ENCODE measurements at places on chromosomes 5 and 9. TPM values are rescaled to one million over a fixed set of nuclear protein-coding genes. Genes with fewer than 3 reads are reported as not detected.

DNA sequence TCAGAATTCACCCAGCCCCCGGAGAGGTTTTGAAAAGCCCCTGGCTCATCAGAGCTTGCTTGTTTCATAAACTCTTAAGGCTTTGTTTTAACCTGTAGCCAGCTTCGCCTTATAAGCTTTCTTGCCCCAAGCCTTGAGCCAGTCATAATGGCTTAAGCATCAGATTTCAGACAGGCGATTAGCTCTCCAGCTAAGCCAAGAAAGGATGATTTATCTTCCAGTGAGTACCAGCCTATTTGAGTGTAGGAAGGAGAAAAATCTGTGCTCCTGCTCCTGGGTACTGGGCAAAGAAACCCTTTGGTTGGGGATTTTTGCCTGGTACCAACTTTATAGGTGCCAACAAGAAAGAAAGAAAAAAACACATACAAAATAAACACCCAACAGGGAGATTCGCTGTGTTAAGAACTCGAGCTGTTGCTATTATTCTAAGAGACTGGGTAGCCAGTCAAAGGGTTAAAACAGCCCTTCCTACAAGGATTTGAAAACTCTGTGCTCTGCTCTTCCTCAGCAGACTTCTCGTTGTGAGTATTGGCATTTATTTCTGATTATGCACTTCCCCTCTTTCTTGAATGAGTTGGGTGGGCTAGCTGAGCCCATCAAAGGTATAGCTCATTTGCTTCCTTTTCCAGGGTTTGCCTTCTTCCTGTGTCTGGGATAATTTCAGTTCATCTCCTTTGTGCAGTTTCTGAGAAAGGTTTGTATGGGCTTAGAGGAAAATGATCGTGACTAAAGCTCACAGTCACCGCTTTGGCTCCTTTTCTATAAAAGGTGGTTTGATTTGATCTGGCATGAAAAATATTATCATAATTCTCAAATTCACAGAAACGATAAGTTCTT lies 157.2 kb upstream of the DMRT1 start:
- no peak for DNase-seq

Gene IFNK
- not detected for total RNA-seq

DNA sequence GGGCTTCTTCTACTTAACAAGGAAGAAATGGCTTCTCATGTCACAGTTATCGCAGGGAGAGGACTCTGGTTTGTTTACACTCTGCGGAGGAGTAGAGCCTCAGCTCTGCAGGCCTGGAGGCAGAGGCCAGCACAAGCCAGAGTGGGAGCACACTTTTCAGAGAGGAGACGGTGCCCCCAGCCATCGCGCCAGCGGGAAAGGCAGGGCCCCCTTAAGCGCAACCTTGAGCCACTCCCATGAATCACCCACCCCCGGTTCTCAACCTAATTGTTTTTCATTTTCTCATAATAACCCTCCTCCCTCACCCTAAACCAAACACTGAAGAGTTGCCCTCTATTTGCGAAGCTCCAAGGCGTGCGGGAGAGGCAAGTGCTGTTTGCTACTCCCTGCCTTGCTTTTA lies 208.4 kb upstream of the TBCA start:
- DNase-seq, result no peak

Gene PTBP3
- 118 TPM for total RNA-seq

DNA sequence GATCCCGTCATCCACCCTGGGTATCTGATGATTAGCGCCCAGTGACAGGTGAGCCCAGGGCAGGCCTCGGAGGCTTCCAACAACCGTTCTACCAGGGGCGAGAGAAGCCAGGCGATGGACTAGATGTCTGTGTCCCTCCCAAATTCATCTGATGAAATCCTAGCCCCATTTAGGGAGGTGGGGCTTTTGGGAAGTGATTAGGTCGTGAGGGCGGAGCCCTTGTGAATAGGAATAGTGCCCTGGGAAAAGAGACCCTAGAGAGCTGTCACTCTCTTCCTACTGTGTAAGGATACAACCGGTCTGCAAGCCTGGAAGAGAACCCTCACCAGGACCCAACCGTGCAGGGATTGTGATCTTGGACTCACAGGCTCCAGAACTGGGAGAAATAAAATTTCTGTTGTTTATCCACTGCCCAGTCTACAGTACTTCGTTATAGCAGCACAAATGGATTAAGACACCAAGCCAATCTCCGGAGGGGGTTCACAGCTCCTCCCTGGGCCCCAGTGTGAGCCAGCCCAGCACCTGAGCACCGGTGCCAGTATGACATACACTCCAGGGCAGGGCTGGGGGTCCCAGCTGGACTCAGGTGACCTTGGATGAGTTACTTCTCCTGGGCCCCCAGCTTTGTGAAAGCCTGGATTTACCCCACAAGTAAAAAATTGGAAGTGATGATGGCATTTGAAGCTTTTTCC lies 162.2 kb downstream of the DAB2IP start:
- no peak for DNase-seq

GRCh38 chr5:160445132-160445531 lies 23.5 kb downstream of the PTTG1 start:
- no peak for DNase-seq

DNA sequence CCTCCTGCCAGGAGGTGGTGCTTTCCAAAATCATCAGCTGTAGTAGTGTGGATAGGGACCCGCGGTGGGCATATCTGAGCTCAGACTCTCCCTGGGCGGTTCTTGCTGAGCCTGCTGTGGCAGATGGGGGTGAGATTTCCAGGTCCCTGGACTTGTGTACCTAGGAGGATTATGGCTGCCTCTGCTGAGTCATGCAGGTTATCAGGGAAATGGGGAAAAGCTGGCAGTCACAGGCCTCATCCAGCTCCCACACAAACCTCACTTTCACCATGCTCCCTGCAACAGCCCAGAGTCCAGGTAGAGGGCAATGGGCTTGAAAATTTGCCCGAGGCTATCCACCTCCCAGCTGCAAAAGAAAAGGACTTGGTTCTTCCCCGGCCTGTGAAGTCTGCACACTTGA lies 23.4 kb upstream of the MAMDC2 start:
- DNase-seq, result no peak

DNA sequence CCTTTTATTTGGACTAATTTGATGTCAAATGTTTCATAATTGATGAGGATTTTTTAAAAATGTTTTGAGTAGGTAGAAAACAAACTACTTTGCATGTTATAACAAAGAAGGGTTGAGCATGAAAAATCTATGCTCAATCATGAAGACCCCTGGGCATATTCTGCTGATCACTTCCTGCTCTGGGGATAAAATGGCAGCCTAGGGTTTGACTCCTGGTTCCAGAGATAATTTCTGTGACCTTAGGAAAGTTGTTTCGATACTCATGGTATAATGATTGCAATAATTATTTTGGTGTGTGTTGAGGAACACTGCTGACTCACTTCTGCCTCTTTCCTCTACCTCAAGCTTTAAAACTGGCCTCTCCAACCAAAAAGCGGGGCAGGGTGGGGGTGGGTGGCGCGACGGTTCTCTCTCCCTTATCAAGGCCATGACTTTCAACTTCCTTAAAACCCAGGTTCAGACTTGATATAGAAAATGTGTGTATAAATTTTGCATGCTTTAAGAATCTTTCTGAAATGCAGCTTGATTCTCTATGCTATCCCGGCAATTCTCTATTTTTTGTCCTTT lies 6.0 kb upstream of the PIP5K1B start:
- no peak for DNase-seq

Gene WWC1
- total RNA-seq, result 1.5 TPM

DNA sequence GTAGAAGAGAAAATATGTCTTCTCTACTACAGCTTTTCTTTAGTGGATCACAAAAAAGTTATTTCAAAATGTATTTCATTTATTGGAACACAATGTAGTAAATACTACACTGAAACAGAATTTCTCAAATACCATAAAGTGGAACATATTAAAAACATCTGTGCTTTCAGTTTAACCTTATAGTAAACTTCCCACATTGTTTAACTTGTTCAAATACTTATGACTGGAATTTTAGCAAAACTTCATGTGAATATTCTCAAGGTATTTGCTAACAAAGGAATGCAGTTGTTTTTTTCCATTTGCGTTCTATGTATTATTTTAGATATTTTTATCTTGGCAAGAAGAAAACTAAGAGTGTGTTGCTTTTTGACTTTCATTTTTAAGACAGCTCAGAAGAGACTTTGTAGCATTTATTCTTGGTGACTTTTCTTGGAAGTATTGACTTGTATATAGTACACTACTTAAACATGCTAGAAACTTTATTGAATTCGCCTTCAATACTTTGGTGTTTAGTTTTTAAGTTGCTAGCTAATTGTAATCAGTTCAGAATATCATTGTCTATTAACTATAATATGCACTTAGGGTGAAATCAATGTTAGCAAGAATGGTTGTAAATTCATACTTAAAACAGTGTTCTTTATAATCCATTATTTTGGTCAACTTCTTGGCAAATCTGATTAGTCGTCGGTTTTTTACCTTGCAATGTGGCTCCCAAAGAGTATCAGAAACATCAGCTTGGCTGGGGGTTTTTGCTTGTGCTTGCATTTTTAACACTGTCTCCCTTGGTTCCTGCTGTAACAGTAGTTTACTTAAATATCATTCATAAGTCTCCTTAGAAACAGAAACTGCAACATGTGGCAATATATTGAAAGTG lies 5.0 kb upstream of the RHOBTB3 start:
- no peak for DNase-seq

Gene FCN2
- total RNA-seq, result not detected

GRCh38 chr9:114000063-114000454 lies 78.0 kb downstream of the AMBP start:
- DNase-seq, result no peak

Gene COL15A1
- total RNA-seq, result not detected

DNA sequence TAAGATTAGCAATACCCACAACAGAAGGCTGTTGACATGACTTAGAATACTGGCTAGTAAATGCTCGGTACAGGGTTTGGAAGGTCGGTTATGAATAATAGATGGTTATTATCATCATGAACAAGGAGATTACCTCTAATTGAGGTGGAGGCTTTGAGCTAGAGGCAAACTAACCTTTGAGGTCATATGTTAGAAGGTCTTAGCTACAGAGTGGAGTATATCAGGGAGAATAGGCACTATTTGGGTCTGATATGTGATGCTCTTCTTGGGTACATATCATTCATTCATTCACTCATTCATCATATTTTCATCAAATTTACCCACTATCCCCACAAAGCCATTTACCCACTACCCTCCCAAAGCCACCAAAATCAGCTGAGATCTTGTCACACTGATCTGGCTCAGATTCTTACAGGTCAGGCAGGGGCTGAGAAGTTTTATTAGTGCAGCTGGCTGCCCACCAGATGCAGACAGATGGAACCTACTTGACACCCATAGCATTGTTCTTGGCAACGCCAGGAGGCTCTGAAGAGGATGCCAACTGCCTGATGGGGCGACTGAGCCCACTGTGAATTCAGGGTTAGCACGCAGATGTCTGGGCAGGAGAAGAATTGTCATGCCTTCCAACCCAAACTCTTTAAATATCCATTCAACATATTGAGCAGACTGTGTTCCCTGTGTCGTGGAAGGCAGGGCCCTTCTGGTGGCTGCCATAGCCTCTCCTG lies 90.2 kb upstream of the SH3PXD2B start:
- DNase-seq, result no peak

DNA sequence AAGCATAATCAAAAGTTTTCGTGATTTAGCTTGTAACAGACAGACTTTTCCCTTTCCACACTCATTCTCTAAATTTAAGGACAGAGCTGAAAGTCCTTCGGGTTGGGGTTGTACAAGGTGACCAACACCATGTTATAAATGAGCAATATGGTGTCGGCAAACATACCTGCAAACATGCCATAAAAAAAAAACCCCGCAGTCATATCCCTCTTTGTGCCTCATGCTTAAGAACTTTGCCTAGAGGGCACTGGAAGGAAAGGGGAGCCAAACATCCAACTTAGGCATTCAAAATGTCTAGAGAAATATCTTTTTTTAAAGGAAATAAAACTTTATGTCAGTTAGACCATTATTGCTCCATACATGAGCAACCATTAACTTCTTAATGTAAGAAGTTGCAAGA lies 73.2 kb downstream of the TLE1 start:
- DNase-seq, result no peak

Gene EQTN
- total RNA-seq, result not detected

GRCh38 chr5:26148569-26149107 lies 889.7 kb downstream of the CDH9 start:
- no peak for DNase-seq

DNA sequence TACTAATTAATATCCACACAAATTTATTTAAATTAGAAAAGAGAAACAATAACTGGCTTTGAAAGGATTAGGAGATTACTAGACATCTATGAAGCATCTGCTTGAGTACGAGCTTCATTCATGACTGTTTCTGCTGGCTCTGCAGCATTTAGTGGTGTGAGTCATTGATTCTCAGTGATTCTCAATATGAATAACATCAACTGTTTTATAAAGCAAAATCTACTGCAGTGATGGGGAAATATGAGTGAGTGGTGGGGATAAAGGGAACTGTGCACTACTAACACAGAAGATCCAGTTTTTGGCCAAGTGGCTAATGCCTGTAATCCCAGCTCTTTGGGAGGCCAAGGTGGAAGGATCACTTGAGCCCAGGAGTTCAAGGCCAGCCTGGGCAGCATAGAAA lies 8.4 kb downstream of the FNBP1 start:
- no peak for DNase-seq

- DNase-seq, result no peak
Measured at GRCh38 chr5:114116981-114117380, 244.9 kb upstream of the KCNN2 start.

- no peak for DNase-seq
Measured at GRCh38 chr9:73265876-73266275, 114.2 kb downstream of the ANXA1 start.

DNA sequence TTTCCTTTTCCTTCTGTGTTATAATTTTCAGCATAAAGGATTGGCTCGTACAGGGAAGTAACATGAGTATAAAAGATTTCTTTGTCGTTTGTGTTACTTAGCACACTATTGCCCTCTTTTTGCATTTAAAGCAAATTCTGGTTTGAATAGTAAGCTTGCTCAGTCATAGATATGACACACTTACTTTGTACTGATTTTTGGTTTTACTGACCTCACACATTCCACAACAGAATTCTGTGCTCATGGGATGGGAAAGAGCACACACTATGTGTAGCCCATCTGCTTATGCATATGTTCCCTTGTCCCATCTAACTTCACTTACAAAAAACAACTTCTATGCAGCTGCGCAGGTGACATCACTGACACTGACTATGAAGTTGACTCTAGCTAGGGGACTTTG lies 111.9 kb upstream of the MTAP start:
- DNase-seq, result no peak

DNA sequence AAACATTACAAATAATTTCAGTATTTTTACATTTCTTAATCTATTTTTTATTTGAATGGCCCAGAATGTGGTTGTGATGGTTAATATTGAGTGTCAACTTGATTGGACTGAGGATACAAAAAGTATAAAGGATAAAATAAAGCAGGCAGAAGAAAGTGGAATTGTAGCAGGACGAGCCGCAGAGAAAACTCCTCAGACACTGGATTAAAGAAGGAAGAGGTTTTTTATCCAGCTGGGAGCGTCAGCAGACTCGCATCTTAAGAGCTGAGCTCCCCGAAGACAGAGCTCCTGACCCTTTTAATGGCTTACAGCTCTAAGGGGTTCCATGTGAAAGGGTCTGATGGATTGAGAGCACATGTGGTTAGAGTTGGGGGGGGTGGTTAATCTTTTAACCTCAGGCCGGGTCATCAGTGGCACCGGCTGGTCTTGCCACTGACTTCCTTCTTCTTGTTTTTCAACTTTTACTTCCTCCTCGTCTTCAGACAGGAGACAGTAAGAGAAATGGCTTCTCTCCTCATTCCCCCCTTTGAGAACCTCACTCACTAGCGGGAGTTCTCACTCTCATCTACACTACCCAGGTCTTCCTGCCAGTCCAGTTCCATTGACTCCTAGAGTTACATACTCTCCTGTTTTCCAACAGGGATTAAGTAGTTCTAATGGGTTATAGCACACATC lies 80.0 kb downstream of the TMEM161B start:
- no peak for DNase-seq

GRCh38 chr5:174436750-174437149 lies 287.6 kb upstream of the MSX2 start:
- DNase-seq, result no peak
